ENCODE measurements at places on chromosomes 4 and X. TPM values are rescaled to one million over a fixed set of nuclear protein-coding genes. Genes with fewer than 3 reads are reported as not detected.

- H3K27me3 ChIP-seq, result no peaks in the 10 kb centered on the region
- no peaks in the 10 kb centered on the region for H3K4me1 ChIP-seq
- no peak overlapping the region for H3K27ac ChIP-seq
- H3K4me3 ChIP-seq, result no peak overlapping the region
- DNase-seq, result no peak
- no peaks in the 10 kb centered on the region for H3K36me3 ChIP-seq
Observed at GRCh38 chr4:138115053-138115452, 127.1 kb downstream of the SLC7A11 start.

DNA sequence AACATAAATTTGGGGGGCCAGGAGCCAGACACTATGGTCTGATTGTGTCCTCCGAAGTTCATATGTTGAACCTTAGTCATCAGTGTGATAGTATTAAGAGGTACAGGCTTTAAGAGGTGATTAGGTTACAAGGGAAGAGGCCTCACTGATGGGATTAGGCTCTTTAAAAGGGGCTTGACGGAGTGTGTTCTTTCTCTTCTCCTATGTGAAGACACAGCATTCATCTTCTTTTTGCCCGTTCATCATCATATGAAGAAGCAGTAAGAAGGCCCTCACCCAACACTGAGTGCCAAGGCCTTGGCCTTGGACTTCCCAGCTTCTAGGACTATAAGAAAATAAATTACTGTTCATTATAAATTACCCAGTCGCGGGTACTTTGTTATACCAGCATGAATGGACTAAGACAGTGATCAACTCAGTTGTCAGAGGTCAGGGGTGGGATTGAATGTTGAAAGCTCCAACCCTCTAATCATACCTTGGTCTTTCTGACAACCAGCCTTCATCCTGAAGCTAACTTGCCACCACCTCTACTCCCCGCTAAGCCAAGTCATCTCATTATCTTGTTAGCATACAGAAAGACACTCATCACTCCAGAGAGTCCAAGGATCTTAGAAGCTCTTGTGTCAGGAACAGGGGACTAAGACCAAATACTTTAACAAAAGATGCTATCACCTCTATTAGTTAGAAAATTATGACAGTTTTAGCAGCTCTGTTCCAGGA lies 543.4 kb upstream of the DIPK2B start:
- no peak overlapping the region for H3K27ac ChIP-seq
- no peaks in the 10 kb centered on the region for H3K27me3 ChIP-seq
- no peaks in the 10 kb centered on the region for H3K4me1 ChIP-seq
- no peak overlapping the region for H3K4me3 ChIP-seq

DNA sequence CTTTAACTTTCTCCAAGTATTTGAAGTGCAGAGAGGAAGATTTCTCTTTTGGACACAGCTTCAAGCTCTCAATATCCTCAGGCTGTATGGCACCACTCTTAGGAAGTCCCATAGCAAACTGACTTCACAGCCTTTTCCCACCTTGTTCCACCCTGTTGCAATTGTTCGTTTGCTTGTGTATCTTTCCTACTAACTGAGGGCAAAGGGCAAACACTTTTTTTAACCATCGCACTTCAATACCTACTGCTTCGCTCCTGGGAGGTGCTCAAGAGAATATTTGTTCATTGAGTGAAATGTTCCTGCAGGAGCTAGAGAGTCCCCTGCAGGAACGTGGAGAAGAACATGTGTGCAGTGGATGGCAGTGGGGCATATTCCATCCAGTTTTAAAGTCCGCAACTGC lies 638.6 kb downstream of the BCOR start:
- no peak overlapping the region for H3K27ac ChIP-seq
- H3K4me3 ChIP-seq, result no peak overlapping the region
- no peaks in the 10 kb centered on the region for H3K36me3 ChIP-seq
- no peaks in the 10 kb centered on the region for H3K4me1 ChIP-seq

DNA sequence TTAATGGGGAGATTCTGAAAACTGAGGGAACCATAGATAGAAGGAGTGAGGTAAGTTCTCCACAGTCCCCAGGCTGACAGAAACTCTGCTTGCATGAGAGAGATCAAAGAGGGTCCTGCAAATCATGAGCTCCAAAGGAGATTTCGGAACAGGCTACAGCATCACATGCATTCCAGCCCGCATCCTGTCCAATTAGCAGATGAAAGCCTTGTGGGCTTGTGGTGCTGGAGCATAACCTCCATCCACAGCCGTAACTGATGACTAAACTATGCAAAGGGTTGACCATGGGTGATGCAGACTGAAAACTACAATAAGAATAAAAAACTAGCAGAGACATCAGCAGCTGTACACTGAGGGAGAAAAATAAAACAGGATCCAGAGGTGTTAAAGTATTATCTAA lies 654.5 kb downstream of the TLL1 start:
- no peak for DNase-seq
- H3K4me1 ChIP-seq, result no peaks in the 10 kb centered on the region
- H3K27ac ChIP-seq, result no peak overlapping the region
- H3K27me3 ChIP-seq, result no peaks in the 10 kb centered on the region
- H3K36me3 ChIP-seq, result no peaks in the 10 kb centered on the region

DNA sequence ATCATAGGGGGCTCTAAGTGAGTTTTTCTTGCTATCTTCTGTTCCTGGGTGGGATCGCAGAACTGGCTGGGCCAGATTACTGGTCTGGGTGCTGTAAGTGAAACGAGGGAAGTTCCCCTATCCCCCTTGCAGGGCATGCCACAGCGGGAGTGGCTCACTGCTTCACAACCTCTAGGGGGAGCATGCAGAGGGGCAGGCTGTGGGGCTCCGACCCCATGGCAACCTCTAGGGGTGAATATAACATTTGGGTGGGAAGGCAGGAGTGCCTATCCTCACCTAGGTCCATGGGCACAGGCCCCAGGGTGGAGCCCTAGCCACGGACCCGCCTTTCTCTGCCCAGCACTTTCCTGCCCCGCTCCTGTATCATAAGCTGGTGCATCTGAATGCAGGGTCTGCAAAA lies 1.7 kb upstream of the RRAGB start:
- no peak overlapping the region for H3K27ac ChIP-seq
- peaks cover 3% of the 10 kb centered on the region for H3K4me1 ChIP-seq
- no peak overlapping the region for H3K4me3 ChIP-seq
- DNase-seq, result no peak
- no peaks in the 10 kb centered on the region for H3K27me3 ChIP-seq

DNA sequence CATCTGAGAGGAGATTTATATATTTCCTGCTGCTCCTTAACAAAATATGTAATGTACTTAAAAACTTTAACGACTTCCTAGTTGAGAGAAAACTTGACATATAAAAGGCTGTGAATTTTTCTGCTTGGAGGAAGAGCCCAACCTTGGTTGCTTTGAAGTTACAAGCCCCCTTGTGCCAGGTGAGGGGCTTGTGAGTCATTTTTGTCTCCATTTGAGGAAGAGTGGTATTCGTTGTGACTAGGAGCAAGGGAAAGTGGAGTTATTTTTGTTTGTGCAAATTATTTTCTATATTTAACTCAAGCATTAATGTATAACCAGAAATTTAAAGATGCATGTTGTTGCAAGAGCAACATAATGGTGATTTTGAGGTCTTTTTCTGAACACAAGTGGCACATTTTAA lies 99.0 kb upstream of the DDX3X start:
- no peak overlapping the region for H3K27ac ChIP-seq
- H3K36me3 ChIP-seq, result peaks cover 10% of the 10 kb centered on the region
- H3K4me1 ChIP-seq, result no peaks in the 10 kb centered on the region
- no peak for DNase-seq
- no peak overlapping the region for H3K4me3 ChIP-seq
- H3K27me3 ChIP-seq, result no peaks in the 10 kb centered on the region

DNA sequence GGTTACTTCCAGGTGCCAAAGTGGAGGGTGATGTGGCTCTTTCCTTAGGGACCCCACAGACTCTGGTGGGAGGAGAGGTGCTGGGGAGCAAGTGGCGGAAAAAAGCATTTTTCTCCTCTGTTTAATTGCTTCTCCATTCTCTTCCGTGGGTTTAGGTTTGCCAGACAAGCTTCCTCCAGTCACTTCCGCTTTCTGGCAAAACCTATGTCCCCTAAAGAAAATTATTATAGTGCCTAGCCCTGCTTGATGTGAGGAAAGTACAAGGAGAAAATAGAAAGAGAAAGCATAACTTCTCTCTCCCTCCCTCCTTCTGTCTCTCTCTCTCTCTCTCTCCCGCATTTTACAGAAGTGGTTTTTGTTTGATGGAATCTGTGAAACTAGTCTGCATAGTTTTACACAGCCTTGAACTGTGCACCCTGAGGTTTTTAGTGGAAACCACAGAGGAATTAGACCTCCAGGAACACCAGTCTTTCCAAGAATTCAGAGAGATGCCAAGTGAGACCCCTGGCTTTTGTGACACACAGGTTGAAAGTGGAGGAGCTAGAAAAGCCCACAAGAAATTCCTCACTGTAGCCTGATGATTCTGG lies 231.1 kb upstream of the ANXA3 start:
- H3K27me3 ChIP-seq, result no peaks in the 10 kb centered on the region
- no peaks in the 10 kb centered on the region for H3K4me1 ChIP-seq
- H3K27ac ChIP-seq, result no peak overlapping the region
- H3K4me3 ChIP-seq, result no peak overlapping the region

DNA sequence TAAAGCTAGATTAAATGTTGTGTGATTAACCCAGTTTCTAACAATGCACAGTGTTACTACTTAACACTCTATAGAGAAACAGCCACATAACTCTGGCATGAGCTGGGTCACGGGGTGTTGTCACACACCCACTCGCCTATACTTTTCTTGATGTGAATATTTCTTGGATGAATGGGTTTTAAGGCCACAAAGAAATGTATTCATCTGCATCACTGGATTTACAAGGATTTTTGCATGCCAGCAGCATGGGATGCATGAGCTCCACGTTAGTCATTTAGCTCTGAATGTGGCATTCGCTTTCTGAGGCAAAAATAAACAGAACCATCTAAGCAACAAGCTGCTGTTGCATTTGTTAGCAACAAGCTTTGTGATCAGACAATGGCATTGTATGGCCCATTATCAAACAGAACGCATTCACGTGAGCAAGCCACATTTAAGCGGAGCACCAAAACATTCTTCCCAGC lies 89.7 kb downstream of the LRP2BP start:
- H3K4me1 ChIP-seq, result no peaks in the 10 kb centered on the region
- no peak overlapping the region for H3K27ac ChIP-seq
- no peak overlapping the region for H3K4me3 ChIP-seq
- no peaks in the 10 kb centered on the region for H3K27me3 ChIP-seq

DNA sequence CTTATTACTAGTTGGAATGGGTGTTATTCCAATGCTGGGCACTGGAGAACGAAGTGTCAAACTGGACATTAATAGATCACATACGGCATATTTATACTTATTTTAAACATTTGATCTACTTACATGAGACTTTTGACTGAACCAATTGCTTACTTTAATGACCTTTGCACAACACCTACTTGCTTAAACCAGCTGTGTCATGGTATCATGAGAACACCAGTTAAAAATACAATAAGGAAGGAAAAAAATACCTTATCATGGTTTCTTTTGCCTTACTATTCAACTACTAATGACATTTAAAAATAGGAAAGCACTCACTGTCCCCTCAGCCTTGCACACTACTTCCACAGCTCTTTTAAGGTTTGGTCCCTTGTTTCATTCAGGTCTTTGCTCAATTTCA lies 146.9 kb downstream of the FAM13A start:
- no peaks in the 10 kb centered on the region for H3K36me3 ChIP-seq
- no peaks in the 10 kb centered on the region for H3K27me3 ChIP-seq
- H3K4me1 ChIP-seq, result no peaks in the 10 kb centered on the region
- no peak overlapping the region for H3K4me3 ChIP-seq
- no peak overlapping the region for H3K27ac ChIP-seq

- H3K27me3 ChIP-seq, result no peaks in the 10 kb centered on the region
- peaks cover 4% of the 10 kb centered on the region for H3K4me1 ChIP-seq
- no peak overlapping the region for H3K4me3 ChIP-seq
- DNase-seq, result no peak
Observed at GRCh38 chr4:73735231-73735630, 5.1 kb upstream of the CXCL8 start.

GRCh38 chrX:151488677-151489076 lies 74.8 kb upstream of the PASD1 start:
- no peak overlapping the region for H3K4me3 ChIP-seq
- H3K4me1 ChIP-seq, result no peaks in the 10 kb centered on the region
- no peak overlapping the region for H3K27ac ChIP-seq
- no peaks in the 10 kb centered on the region for H3K36me3 ChIP-seq

GRCh38 chr4:101232074-101232776 lies 115.1 kb downstream of the PPP3CA start:
- DNase-seq, result no peak
- H3K36me3 ChIP-seq, result no peaks in the 10 kb centered on the region
- no peaks in the 10 kb centered on the region for H3K4me1 ChIP-seq
- no peak overlapping the region for H3K4me3 ChIP-seq
- H3K27ac ChIP-seq, result no peak overlapping the region

- no peak overlapping the region for H3K27ac ChIP-seq
- H3K36me3 ChIP-seq, result no peaks in the 10 kb centered on the region
- H3K4me1 ChIP-seq, result no peaks in the 10 kb centered on the region
- no peaks in the 10 kb centered on the region for H3K27me3 ChIP-seq
- no peak overlapping the region for H3K4me3 ChIP-seq
Observed at GRCh38 chr4:105541420-105541819, 11.0 kb upstream of the ARHGEF38 start.

DNA sequence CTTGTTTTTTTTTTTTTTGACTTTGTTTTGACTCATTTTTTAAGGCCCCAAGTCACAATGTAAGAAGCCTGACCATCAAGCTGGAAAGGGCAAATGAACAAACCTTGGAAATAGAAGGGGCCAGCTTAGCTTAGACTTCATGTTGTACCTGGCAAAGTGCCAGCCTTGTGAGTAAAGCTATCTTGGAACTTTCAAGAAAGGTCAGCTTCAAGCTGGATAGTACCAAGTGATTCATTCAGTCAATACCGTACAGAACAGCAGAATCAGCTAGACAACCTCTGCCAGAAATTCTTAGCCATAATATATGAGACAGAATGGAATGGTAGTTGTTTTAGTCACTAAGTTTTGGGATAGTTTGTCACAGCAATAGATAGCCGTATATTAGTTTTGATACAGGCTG lies 1492.2 kb upstream of the TENM3 start:
- H3K27me3 ChIP-seq, result no peaks in the 10 kb centered on the region
- no peak overlapping the region for H3K4me3 ChIP-seq
- no peak for DNase-seq
- H3K36me3 ChIP-seq, result no peaks in the 10 kb centered on the region
- no peak overlapping the region for H3K27ac ChIP-seq

DNA sequence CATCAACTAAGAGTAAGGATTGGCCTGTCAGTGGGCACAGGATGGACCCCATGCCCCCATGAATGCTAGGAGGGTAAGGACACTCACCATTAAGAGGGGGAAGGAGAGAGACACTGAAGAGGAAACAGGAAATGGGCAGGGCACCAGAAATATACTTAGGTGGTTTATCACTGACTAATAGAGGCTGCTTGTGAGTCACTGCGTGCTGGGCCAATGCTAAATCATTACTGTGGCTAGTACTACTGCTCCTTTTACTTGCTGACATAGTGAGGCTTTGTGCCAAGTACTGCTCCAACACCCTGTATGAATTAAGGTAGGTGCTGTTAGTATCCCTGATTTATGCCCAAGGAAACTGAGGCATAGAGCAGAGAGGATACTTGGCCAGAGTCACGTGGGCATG lies 130.4 kb upstream of the FRMPD4 start:
- H3K27ac ChIP-seq, result no peak overlapping the region
- no peak overlapping the region for H3K4me3 ChIP-seq
- no peak for DNase-seq
- no peaks in the 10 kb centered on the region for H3K4me1 ChIP-seq
- H3K27me3 ChIP-seq, result no peaks in the 10 kb centered on the region

The SOX3 gene
- 0.05 TPM for total RNA-seq

The SPANXA1 gene
- total RNA-seq, result 0.09 TPM

The ESX1 gene
- total RNA-seq, result 0.05 TPM

The ADH7 gene
- not detected for total RNA-seq

The ERAS gene
- total RNA-seq, result not detected

The EDA gene
- 0.76 TPM for total RNA-seq

The MAMLD1 gene
- 0.42 TPM for total RNA-seq

The TBC1D25 gene
- total RNA-seq, result 3.4 TPM

The CYTL1 gene
- total RNA-seq, result 2.9 TPM

Measured in thymus (tissue), 14 donors.